ENCODE measurements at places on chromosomes 1 and 21. TPM values are rescaled to one million over a fixed set of nuclear protein-coding genes. Genes with fewer than 3 reads are reported as not detected.

DNA sequence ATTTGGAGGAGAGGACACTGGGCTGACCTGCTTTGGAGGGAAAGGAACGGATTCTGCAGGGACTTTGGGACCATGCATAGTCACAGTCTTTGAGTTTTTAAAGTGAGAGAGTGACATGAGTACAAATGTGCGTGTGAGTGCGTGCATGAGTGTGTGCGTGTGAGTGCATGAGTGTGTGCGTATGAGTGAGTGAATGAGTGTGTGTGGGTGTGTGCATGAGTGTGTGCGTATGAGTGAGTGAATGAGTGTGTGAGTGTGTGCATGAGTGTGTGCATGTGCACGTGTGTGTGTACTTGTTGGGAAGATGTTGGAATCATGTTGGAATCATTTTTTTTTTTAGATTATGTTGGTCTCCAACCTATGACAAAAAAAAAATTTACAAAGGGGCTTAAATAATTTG is 70.5 kb downstream of the PAX7 start:
- ATAC-seq, result no peak

GRCh38 chr1:1080122-1080757 is 6.1 kb upstream of the RNF223 start:
- peak; percentile 60 for ATAC-seq

GRCh38 chr1:208207388-208208131 is 36.6 kb downstream of the PLXNA2 start:
- peak; percentile 83 for ATAC-seq

GRCh38 chr21:38384675-38385426 is 113.4 kb downstream of the ERG start:
- ATAC-seq, result no peak

- ATAC-seq, result no peak
Observed at GRCh38 chr1:2632051-2632430, 775 bp downstream of the MMEL1 start.

DNA sequence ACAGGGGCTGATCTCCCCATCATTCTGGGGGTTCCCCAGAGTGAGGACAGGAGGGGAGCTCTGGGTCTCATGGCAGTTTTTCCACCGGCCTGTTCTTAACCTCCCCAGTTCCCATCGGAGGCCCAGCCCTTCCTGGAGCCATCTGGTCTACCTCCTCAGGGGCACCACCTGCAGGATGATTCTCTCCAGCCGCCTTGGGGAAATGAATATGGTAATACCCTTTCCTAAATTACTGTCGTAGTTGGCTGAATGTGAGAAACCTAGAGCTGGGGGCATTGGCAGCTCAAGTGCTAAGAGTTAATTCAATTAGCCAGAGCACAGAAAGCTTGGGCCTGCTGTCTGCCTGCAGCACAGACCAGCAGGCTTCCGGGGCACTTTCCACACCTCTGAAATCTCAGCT is 64.9 kb downstream of the TAS1R2 start:
- no peak for ATAC-seq

- no peak for ATAC-seq
Observed at GRCh38 chr1:23673086-23673813, 18.4 kb upstream of the RPL11 start.

- no peak for ATAC-seq
Observed at GRCh38 chr1:23555270-23555985, 3.9 kb downstream of the ID3 start.

DNA sequence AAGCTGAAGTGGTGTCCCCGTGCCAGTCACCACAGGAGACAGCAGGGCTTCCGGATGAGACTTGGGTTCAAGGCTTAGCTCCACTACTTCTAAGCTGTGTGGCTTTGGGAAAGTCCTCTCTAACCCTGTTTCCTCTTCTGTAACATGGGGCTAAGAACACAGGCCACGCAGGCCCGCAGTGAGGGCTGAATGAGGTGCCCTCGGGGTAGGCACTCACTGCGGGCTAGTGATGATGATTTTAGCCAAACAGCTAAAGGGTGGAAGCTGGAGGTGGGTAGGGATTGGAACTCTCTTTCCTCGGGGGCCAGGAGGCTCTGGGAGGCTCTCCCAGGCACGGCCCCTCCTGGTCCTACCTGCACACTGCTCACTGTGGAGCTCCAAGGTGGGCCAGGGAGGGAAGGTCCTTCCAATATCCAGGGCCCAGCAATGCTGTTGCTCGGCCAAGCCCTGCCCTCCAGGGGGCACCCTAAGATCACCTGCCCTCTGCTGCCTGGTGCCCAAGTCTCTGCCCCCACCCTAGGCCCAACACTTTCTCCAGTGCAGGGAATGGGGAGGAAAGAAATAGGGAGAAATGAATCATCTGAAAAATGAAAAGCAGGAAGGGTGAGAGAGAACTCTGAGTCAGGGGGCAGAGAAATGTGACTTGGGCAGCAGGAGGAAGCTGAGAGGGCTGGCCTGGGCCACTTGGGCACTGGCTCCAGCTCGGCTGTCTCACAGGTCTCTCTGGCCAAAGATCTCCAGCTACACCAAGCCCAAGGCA is 19.2 kb upstream of the EVA1B start:
- peak; percentile 73 for ATAC-seq

DNA sequence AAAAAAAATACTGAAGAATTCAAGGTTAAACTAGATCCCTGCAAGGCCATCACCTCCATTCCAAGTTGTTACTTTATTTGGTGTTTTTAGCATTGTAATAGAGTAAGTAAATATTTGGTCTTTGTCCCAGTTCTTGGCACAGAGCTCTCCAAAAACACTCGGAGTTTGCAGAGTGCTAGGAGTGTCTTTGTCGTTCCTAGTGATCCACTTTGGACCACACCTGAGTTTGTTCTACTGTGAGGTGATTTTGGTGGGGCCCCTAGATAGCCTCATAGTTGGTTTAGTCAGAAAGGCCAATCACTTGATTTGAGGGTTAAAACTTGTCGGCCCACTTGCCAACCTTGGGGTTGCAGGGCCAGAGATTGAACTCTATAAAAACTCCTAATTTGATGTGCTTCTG is 25.6 kb downstream of the SYNC start:
- ATAC-seq, result no peak

DNA sequence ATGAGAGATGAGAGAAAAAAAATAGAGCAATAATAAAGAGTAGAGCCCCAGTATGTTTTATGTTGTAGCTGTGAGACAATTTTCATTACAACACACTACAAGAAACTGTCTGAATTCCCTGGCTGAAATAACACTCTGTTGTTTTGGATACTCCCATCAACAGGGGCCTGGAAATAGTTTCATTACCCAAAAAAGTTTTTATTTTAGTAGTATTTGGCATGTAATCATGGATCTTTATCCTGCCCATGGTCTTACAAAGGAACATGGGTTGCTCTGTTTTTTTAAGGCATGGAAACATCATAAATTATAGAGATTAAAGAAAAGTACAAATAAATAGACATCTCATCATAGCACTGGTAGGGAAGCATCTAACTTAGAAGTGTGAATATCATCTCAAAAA is 56.3 kb downstream of the GNG12 start:
- ATAC-seq, result no peak

GRCh38 chr1:31182352-31182751 is 57.3 kb downstream of the NKAIN1 start:
- peak; percentile 86 for ATAC-seq

- ATAC-seq, result no peak
Observed at GRCh38 chr1:223219318-223219635, 76.2 kb upstream of the TLR5 start.

PLA2G2D gene
- not detected for total RNA-seq

TENT5C gene
- total RNA-seq, result 2.7 TPM

DCDC2B gene
- total RNA-seq, result not detected

C1QTNF12 gene
- 2.8 TPM for total RNA-seq

ATP1A4 gene
- 0.47 TPM for total RNA-seq

CSMD2 gene
- 0.27 TPM for total RNA-seq

KCNJ9 gene
- total RNA-seq, result not detected

TRIM46 gene
- 0.35 TPM for total RNA-seq

SGIP1 gene
- 6.5 TPM for total RNA-seq

S100A5 gene
- not detected for total RNA-seq

OR10Z1 gene
- not detected for total RNA-seq

GFI1 gene
- total RNA-seq, result 0.27 TPM

EPHA8 gene
- 0.37 TPM for total RNA-seq

TRNP1 gene
- 45.3 TPM for total RNA-seq

MAB21L3 gene
- total RNA-seq, result not detected
